ENCODE measurements at places on chromosomes 2 and 18.
A peak's percentile ranks its signal among the peaks of the same experiment; 100 is the strongest.

DNA sequence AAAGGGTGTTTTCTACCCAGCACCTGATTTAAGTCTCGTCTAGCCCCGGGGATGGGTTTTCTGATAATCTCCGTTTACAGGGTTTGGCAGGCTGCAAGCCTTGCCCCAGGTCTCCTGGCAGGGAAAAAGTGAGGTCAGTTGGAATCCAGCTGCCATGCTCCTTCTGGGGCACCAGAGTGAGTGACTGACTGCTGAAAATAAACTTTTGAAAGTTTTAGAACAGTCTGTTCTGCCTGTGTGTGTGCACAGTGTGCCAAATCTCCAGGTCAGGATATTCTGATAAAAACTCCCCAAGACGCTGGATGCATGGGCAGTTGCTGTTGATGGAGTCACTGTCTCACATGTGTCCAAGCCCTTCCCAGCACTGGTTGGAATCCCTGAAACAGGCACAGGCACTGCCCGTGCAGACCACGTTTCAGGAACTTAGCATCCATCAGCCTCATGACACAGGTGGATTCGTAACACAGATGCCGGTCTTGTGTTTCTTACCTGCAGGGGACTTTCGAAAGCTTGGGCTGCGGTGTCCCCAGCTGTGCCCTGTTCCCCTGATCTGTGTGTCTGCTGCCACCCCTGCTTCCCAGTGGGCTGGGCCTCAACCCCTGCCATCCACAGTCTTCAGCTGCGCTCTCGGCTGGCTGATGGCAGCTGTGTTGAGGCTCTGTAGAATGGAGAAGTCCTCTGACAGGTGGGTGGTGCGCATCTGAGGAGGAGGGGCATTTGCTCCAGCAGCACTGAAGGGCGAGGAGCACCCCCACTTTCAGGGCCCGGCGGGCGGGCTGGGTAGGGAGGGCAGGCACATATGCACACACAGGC, 65.0 kb downstream of the SH3RF3 start:
- no peak for DNase-seq

GRCh38 chr18:24427484-24427883, 1.0 kb downstream of the IMPACT start:
- no peak for DNase-seq

GRCh38 chr2:142824756-142825155, 52.7 kb upstream of the KYNU start:
- no peak for DNase-seq

DNA sequence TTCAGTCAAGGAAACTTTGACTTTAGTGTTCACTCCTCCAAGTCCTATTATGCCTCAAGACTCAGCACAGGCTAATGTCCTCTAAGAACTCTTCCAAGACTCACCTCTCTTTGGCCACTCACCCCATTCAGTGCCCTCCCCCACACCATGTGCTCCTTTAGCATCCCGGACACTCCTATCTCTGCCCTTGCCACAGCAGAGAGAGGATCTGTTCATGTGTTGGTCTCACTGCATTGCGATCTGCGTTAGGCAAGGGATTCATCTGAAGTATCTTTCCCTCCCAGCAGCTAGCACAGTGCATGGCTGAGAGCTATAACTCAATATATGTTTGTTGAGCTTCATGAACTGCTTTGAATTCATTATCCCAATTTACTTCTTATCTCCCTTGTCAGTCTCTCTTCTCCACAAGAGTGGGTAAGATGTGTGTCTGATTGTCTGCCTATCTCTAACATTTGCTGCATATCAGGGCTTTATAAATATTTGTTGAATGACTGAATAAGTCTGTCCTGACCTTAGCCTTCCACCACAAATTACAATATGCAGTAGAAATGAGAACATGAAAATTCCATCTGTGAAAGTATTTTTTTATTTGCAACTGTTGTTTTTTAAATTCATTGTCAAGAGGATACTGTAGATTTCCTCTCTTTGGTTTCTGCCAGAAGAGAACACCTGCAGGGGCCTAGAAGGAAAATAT, 179.9 kb upstream of the NCKAP5 start:
- no peak for DNase-seq

GRCh38 chr2:96325884-96326255, 753 bp downstream of the ITPRIPL1 start:
- DNase-seq = no peak

DNA sequence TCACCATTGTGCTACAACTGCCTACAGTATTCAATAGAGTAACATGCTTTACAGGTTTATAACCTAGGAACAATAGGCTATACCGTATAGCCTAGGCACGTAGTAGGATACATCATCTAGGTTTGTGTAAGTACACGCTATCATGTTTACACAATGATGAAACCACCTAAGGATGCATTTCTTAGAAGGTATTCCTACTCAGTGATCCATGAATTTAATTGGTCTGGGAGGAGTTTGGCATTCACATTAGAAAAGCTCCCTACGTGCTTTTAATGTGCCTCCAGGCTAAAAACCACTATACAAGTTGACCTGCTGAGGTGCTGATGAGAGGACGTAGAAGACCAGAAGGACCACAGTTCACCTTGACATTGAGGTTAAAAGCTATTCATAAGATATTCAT, 154.5 kb upstream of the LRRTM1 start:
- no peak for DNase-seq

DNA sequence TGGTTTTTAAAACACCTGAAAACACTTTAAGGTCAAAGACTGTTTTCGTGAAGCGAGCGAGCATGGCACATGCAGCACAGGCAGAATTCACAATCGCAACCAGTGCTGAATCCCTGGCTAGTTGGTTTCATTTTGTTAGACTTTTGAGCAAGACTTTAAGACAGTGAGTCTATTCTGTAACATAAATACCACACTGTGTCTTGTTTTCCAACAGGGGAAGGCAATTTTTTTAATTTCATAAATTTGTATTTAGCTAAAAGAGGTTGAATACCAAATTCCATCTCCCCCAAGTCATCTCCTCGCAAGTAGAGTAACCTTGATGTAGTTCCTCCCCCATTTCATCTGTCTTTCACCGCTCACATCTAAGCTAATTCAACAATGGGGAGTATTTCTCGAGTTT, 1.4 kb downstream of the CERKL start:
- no peak for DNase-seq

- DNase-seq = no peak
Observed at GRCh38 chr18:57423821-57424220, 11.4 kb upstream of the ONECUT2 start.

- no peak for DNase-seq
Observed at GRCh38 chr2:233059797-233060500, at the start of gene INPP5D. Gene INPP5D (plus strand): TSS chr2:233060342. CDS start chr2:233060479, 137 bp downstream.

DNA sequence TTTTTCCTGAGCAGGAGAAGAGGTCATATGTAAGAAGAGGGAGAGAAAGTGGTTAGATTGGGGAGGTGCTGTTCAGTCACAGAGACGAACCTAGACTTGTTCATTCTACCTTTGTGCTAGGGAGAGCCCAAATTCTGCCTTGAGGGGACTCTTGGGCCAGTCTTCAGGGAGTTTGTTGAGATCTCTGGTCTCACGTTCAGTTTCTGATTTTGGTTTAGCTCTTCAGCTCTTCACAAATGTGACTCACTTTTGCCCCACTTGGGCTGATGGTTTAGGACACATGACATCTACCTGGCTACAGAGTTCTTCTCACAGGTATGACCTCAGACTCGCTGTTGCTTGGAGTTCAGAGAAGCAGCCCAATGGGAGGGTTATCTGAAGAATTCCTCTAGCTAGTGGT, 49.2 kb upstream of the DARS1 start:
- no peak for DNase-seq

DNA sequence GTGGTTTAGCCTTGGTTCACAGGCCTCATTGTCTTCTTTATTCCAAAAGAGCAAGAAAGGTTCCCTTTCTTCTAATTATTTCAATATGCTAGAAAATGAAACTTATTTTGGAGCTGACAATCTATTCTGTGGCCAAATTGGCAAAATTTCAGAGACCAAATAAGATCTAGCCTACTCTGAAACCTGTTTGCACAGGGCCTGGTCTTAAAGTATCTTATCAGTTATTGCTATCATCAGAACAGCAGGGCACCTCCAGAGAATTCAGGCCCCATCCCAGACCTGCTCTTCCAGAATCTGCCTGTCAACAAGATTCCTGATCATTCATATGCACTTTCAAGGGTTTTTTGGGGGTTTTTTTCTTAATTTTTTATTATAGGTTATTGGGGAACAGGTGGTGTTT, 198.7 kb downstream of the ANAPC1 start:
- DNase-seq = no peak

DNA sequence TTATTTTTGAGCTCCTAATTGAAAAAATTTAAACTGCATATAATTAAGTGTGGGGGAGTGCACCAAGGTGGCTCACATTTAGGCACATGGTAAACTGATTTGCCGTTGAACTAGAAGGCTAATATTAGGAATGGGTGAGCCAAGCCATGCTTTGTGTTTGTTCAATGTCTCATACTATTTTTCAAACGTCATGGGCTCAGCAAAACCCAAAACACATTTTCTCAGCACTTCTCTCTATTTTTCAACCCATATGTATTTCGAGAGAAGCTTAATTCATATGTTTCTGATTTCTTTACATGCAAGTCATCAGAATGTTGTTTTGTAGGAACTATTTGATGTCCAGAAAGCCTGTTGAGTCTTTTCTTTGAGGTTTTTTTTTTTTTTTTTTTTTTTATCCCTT, 291.2 kb downstream of the TCF4 start:
- no peak for DNase-seq

- no peak for DNase-seq
Observed at GRCh38 chr18:49859021-49859359, 45.7 kb upstream of the ACAA2 start.

DNA sequence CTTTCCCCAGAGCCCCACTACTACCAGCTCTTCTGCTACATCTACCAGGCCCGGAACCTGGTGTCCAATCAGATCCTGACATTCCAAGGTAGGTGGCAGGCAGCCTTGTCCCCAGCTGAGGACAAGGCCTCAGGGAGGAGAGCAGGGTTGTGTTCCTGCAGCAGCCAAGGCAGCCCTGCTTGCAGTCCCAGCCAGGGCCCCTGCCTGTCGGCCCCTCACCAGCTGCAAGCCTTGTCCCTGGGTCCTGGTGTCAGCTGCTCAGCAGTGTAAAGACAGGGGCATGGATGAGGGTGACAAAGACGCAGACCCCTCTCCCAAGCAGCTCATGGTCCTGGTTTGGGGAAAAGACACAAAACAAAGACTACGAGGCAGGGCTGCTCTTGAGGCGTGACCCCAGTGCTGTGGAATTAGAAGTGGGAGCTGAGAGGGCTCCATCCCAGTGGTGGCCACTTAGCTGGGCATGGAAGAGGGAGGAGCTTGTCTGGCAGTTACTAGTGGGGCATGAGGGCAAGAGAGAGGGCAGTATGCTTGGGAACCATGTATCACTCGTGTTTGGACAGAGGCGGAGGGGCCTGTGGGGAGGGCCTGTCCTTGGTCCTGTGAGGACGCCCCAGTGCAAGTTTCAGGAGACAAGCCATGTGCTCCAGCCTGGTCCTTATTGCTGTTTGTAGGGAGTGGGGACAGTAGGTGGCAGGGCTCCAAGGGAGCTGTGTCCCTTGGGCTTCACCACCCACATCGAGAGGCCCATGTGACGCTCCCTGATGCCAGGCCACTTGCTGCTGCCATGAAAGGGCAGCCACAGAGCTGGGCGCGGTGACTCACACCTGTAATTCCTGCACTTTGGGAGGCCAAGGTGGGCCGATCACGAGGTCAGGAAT, 47.5 kb downstream of the LMAN2L start:
- no peak for DNase-seq

GRCh38 chr18:33840212-33840593, 262.2 kb downstream of the ASXL3 start:
- DNase-seq = no peak

DNA sequence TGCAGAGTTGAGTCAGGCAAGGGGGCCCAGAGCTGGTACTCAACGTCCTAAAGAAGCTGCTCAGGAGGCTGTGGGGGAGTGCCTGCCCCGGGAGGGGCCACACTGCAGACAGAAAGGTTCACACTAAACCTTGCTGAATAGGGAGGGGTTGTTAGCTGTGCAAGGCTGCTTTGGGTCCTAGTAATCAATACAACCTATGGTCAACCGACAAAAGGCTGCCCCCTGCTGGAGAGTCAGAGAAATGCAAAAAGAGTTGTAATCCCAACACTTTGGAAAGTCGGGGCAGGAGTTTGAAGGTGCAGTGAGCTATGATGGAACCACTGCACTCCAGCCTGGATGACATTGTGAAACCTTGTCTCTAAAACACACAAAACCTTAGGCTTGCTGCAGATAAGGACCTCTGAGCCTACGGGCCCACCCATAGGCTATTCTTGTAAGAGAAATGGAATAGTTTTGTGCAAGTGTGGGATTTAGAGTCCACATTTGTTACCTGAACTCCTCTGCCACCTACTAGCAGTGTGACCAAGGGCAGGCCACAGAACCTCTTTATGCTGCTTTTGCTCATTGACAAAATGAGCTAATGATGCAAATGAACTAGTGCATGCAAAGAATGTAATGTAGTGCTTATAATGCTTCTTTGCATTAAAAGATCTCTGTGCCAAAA, 81.5 kb downstream of the PRPF40A start:
- DNase-seq = peak; percentile 81

- DNase-seq = no peak
Observed at GRCh38 chr2:33209976-33210375, 263.2 kb downstream of the LTBP1 start.

- no peak for DNase-seq
Observed at GRCh38 chr18:40687399-40687798, 1267.6 kb upstream of the PIK3C3 start.

- DNase-seq = no peak
Observed at GRCh38 chr2:227036527-227036926, 127.5 kb downstream of the COL4A4 start.

GRCh38 chr2:72619626-72620025, 206.2 kb downstream of the EXOC6B start:
- DNase-seq = no peak

Measured in head of caudate nucleus (tissue), 42 donors.